ENCODE measurements at places on chromosomes 1 and 21.

DNA sequence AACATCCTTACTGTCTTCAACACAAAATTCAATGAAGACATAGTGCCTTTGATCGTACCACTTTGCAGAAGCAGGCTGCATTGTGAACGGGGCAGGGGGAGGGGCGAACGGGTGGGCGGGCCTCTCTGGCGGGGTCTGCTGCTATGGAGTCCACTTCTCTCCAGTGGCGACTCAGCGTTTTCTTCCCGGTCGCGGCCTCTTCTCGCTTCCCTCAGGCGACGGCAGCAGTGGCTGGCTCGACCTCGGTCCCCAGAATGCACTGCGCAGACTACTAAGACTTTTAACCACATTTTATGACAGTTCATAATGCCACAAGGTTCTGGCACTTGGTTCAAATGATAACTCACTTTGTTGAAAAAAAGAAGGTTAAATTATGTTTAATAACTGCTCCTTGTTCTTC, 21.2 kb downstream of the GBP2 start:
- DNase-seq = no peak

GRCh38 chr1:226318471-226318870, 9.5 kb upstream of the LIN9 start:
- DNase-seq = no peak

DNA sequence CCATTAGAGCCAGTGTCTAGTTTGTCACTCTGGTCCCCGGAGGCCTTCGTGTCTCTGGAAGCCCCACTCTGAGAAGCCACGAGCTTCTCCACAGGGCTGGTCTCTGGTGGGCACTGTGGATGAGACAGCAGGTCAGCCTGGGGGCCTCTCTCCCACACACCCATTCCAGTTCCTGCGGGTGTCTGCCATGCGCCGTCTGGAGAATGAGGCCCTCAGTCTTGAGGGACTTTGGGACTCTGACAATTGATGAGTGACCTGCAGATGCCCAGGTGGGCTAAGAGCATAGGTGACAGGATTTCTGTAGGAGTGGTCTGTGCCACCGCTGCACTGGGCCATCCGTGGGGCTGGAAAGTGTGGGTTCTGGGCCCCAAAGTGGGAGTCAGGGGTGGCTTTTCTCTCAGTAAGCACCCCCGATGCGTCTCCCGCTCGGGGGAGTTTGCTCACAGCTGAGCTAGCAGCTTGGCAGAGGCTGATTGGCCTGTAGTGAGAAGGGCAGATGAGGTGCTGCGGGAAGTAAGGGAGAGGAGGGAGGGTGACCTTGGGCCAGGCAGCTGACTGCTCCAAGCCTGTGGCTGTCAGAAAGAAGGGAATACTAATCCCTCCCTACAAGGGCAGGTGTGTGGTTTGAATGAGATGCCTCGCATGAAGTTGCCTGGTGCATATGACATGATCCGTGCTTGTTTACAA, 26.4 kb downstream of the LHX4 start:
- DNase-seq = no peak

DNA sequence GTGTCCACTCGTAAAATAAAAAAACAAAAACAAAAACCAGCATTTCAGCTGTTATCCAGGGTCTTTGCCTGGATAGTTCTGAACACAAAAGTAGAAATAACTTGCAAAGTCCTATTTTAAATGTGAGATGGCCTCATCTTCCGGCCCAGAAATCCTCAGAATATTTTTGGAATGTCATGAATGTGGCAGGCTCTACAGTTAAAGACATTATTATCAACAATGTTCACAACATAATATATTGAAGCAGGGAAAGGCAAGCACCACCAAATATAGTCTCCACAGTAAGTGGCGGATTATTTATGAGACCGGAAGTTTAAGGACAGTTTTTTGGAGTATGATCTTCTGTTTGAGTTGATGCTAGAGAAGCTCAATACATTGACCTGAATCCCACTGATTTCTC, 1.2 kb upstream of the C1orf198 start:
- no peak for DNase-seq

DNA sequence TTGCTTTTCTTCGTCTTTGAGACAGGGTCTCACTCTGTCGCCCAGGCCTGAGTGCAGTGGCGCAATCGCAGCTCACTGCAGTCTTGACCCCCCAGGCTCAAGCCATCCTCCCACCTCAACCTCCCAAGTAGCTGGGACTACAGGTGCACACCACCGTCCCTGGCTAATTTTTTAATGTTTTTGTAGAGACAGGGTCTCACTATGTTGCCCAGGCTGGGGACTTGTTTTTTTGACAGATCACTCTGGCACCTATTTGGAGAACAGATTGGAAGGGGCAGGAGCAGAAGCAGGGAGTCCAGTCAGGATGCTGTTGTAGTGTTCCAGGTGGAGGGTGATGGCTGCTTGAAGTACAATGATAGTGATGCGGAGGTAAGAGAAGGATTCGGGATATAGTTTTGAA, 12.7 kb upstream of the KDM4A start:
- no peak for DNase-seq

GRCh38 chr1:12478612-12478985, 139.4 kb downstream of the DHRS3 start:
- DNase-seq = no peak

DNA sequence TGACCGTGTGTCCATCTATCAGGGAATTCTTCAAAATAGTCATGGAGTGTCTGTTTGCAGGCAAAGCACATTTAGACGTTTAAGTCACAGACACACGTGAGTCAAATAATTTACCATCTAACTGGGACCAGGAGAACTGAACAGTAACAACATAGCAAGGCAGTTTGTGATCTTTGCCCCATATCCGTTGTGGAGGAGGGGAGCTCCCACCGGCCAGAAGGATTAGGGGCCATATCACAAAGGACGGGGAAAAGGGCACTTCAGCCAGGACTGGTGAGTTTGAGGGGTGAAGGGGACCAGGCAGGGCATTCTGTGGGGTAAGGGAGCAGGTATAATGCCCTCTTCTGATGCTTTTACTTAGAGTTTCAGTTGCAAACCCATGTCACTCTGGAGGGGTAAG, 22.9 kb downstream of the ELAPOR1 start:
- no peak for DNase-seq

DNA sequence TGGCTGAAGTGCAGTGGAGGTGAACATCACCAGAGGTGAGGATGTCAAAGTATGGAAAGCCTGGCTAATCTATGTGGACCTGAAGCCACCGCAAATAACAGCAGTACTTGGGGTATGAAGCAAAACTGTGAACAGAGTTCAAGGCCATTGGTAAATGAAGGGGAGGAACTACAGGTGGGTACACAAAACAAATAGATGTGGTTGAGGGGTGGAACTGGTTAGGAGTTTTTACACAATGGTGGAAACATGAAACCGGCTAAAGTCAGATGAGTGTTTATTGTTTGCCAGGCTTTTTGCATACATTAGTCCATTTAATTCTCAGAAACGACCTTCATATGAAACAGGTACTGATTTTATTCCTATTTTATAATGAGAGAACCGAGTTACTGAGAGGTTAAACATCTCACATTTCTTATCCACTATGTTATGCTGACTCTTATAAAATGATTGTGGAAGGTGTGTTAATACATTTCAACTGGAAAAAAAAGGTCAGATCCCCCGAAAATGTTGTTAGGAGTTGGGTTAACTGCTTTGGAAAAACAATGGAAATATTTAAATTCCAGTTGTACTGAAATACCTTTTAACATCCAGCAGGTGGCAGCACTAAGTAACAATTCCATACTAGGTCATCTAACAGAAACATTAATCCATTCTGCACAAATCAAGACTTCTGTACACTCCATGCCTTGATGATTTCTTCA, 44.3 kb upstream of the GTF2B start:
- DNase-seq = peak; percentile 39

- peak; percentile 69 for DNase-seq
Measured at GRCh38 chr1:226063224-226063976, 884 bp downstream of the H3-3A start.

DNA sequence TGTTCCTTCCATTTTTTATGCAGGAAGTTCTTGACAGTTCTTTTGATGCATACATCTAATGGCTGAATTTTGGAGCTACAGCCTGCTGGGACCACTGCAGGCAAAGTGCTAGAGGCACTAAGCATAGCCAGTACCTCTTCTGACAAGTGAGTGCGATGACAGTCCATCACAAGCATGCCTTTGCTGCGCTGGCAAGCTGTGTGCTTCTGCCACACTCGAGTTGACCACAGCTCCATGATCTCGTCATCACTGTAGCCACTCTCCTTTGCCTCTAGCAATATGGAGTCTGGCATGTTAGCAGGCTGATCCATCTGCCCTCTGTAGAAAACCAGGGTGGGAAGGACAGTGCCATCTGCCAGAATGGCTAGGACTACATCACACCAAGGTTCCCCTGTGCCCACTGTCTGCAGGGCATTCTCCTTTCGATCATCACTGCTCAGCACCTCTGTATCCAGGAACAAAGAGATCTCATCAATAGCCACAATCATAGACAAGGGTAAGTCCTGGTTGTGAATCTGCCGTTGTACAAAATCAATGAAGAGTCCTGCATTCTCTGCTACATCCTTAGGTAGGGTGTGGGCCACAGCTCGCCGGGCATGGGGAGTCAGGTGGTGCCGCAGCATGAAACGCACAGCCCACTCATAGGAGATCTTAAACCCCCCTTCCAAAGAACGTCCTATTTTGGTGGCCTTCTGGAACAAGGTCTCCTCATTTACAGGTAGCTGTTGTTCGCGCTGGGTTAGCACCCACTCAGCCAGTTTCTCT, 6.0 kb downstream of the PSMB4 start:
- DNase-seq = no peak

- no peak for DNase-seq
Measured at GRCh38 chr1:47707503-47707902, 269.7 kb downstream of the FOXD2 start.

- DNase-seq = no peak
Measured at GRCh38 chr1:238340989-238341388, 450.3 kb upstream of the ZP4 start.

DNA sequence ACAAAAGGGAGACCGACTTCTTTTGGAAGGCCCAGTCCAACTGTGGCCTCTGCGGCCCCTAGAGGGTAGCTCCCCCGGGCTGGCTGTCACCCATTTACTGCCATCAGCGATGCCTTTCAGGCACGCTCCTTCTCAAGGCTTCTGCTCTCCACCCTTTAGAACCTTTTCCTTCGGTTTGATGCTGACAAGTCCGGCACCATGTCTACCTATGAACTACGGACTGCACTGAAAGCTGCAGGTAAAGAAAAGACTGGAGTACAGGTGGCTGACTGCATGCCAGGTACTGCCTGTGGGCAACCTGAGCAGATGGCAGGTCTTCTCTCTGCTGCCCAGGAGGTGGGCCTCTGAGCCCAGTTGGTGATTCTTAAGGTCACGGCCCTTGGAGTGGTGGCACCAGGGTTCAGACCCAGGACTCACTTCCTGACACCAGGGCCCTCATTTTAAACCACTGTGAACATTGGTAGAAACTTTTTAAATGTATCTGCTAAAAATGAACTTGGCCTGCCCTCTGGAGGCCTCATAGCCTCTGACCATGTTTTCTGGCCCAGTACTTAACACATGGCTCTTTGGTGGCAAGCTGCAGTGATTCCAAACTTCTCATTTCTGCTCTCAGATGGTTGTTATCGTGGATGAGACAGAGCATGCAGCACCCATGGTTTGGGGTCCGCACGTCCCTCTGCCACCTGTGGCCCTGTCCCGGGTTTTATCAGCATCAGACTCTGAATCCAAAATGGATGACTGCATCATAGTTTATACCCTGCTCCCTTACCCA, 45.7 kb downstream of the CAPN9 start:
- DNase-seq = no peak

DNA sequence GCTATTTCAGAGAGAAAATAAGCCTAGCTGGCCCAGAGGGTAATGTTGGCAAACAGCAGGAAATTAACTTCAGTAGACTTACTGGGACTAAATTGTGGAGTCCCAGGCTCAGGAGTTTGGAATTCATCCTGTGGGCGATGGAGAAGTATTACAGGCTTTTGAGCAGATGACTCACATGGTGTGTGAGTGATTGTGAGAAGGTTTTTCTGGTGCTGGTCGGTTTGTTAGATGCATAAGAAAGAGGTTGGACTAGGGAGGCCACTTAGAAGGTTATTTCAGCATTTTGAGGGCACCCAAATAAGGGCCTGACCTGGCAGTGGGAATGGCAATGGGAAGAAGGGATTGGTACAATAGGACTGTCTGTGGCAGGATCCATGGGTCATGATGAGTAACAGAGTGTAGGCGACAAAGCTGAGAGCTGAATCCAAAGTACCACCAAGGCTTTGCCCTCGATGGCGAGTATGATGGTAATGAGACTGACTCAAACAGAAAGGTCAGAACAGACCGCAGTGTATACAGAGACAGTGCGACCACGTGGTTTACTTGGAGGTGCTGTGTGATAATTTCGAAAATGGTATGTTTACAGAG, 69.2 kb upstream of the KIF26B start:
- DNase-seq = no peak

DNA sequence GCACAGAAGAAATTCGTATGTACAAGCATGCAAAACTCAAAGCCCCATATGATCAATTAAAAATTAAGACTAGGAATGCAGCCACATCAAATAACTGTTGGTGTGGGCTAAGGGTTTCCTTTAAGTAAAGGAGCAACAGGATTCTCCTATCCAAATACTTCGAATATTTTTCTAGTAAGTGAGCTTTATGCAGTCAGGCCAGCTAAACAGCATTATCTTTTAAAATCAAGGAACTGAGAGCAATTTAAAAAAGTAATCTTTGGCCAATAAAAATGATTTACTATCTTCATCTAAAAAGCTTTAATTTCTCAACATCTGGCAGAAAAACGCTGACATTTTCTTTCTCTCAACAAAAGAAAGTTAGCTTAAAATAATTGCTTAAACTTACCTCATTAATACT, 19.8 kb downstream of the CNN3 start:
- DNase-seq = no peak

Data from midbrain (tissue), 1 donor.